ENCODE measurements at places on chromosomes 12 and 14. TPM values are rescaled to one million over a fixed set of nuclear protein-coding genes. Genes with fewer than 3 reads are reported as not detected.

Gene NINJ2
- total RNA-seq = 2.5 TPM

Gene LALBA
- not detected for total RNA-seq

Gene RNASE7
- total RNA-seq = not detected

Gene GNB3
- 0.39 TPM for total RNA-seq

Gene ETFBKMT
- total RNA-seq = 1.9 TPM

Gene KLRC4
- not detected for total RNA-seq

Gene PLA2G1B
- not detected for total RNA-seq

Gene PIK3C2G
- total RNA-seq = 0.13 TPM

Gene SLC22A17
- 59.7 TPM for total RNA-seq
